ENCODE measurements at places on chromosomes 13 and 19.

DNA sequence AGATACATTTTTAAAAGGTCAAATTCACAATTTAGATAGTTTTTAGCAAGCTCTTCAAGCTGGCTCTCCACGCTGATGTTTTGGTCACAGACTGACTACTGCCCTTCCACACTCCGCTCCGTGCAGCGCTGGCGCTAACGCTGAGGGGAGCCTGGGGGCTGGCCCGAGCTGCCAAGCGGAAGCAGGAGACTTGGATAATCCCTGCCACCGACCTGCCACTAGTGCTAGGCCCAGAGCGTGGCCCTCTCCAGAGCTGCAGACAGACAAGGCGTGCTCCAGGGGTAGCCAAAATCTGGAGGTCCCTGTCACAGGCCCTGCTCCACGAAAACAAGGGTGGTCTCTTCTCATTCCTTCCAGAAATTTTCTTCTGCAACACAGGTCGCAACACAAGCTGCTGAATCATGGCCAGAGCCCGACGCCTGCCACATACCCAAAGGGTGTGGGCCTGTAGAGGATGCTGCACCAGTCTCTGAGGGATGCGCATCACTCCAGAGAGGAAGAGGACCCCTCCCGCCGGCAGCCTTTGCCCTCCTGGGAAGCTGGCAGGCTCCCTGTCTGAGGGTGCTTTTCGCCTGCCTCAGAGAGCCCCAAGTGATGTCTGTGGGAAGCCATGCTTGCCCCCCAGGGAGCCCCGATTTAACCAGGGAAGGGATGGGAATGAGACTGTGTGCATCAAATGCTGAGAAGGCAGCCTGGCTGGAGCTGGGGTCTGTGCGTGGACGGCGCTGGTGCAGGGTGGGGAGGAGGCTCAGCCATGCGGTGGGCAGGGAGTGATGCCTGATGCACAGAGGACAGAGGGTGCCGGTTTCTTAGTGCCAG, 21.6 kb downstream of the CAPS start:
- H3K27me3 ChIP-seq, result no peaks in the 10 kb centered on the region
- peak overlapping the region; percentile 68 for H3K27ac ChIP-seq
- no peak for DNase-seq
- peaks cover 13% of the 10 kb centered on the region for H3K4me1 ChIP-seq
- H3K36me3 ChIP-seq, result peaks cover 66% of the 10 kb centered on the region

DNA sequence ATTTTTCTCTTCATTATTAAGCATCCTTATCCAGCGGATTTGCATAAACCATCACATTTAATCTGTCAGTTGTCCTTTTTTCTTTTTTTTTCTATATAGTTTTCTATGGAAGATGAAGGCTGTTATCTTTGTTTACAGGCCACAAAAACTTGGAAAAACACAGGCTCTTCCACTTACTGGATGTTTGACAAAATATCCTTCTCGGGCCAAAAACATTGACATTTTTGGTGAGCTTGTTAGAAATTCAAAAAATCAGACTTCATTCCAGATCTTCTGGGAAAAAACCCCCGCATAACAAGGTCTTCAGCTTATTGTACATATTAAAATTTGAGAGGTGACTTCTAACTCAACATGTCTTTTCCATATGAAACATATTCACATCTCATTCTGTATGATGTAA, 13.8 kb downstream of the ZNF93 start:
- no peaks in the 10 kb centered on the region for H3K4me1 ChIP-seq
- no peak for DNase-seq
- peaks cover 17% of the 10 kb centered on the region for H3K36me3 ChIP-seq
- H3K27ac ChIP-seq, result no peak overlapping the region

DNA sequence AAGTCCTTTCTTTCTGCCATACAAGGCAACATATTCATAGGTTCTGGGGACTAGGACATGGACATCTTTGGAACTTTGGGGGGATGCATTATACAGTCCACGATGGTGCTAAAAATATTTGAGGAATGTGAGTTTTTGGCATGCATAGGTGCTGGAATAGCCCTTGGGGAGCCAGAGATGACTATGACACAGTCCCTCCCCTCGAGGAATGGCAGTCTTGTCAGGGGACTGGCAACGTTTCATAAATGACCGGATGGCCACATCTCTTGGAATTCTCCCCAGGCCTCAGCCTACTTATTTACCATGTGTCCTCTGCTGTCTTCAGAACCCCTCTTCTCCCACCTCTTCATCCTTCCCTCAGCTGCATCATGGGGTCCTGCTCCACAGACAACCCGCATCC, 13.6 kb downstream of the MEIOSIN start:
- no peaks in the 10 kb centered on the region for H3K27me3 ChIP-seq
- no peak overlapping the region for H3K27ac ChIP-seq
- DNase-seq, result no peak
- H3K4me3 ChIP-seq, result no peak overlapping the region
- H3K36me3 ChIP-seq, result no peaks in the 10 kb centered on the region

GRCh38 chr13:49356223-49356622, 87.6 kb downstream of the CAB39L start:
- no peak overlapping the region for H3K4me3 ChIP-seq
- peak overlapping the region; percentile 64 for H3K27ac ChIP-seq
- H3K4me1 ChIP-seq, result no peaks in the 10 kb centered on the region
- DNase-seq, result no peak
- peaks cover 10% of the 10 kb centered on the region for H3K36me3 ChIP-seq

DNA sequence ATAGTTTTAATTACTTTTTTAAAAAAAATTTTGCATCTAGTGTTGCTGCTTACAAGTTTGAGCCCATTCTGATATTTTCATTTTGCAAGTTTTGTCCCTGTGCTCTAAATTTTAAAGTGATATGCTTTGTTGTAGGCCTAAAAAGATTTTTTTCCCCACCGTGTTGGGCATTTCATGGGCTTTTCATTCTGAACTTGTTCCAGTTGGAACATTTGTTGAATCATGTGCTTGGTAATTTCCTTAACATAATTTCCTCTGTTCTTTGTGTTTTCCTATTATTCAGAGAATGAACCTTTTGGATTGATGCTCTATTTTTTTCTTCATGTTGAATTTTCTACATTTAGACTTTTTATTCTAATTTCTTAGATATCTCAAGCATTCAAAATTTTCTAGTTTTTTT, 206.4 kb upstream of the SPRY2 start:
- H3K4me1 ChIP-seq, result peaks cover 10% of the 10 kb centered on the region
- no peaks in the 10 kb centered on the region for H3K27me3 ChIP-seq
- no peak overlapping the region for H3K27ac ChIP-seq
- no peak overlapping the region for H3K4me3 ChIP-seq
- no peaks in the 10 kb centered on the region for H3K36me3 ChIP-seq

DNA sequence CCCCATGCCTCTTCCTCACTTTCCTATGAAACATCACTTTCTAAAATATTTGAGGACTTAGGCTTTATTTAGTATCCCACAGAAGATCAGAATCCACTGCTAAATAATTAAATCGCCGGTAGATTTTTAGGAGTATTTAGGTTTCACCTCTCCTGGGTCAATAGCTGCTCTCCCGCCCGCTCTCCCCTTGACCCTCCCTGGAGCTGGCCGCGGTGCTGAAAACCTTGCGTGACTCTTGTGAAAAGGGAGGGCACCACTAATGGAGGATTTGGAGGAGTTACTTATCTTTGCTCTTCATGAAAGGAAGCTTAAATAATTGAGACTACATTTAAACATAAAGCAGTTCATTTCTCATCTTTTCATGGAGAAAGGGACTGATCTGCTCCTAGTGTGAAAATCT, 14.1 kb downstream of the POU4F1 start:
- no peak overlapping the region for H3K4me3 ChIP-seq
- H3K27me3 ChIP-seq, result peaks cover 86% of the 10 kb centered on the region
- no peaks in the 10 kb centered on the region for H3K4me1 ChIP-seq
- no peak overlapping the region for H3K27ac ChIP-seq
- no peaks in the 10 kb centered on the region for H3K36me3 ChIP-seq

DNA sequence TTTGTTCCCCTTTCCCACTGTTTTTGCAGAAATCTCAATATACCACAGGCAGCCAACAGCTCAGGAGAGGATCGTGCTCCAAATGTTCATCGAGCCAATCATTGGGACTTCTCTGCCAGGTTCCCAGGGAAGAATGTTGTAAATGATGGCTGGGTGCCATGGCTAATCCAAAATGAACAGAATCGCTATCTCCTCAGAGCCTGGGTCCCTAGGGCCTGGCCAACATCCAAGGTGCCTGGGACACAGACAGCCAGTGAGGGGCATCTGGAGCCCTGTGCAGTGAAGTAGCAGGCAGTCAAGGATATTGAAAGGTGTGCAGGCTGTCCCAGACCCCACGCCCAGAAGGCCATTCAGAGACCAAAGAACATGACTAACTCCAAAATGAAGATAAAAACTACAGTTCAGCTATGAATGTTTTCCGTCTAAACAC, 37.8 kb downstream of the BRD4 start:
- peak overlapping the region; percentile 54 for H3K27ac ChIP-seq
- H3K4me1 ChIP-seq, result peaks cover 96% of the 10 kb centered on the region
- no peaks in the 10 kb centered on the region for H3K27me3 ChIP-seq
- no peak for DNase-seq
- no peaks in the 10 kb centered on the region for H3K36me3 ChIP-seq

GRCh38 chr13:20024702-20025101, 66.2 kb downstream of the ZMYM2 start:
- H3K4me3 ChIP-seq, result no peak overlapping the region
- peaks cover 16% of the 10 kb centered on the region for H3K36me3 ChIP-seq
- no peak overlapping the region for H3K27ac ChIP-seq
- H3K27me3 ChIP-seq, result no peaks in the 10 kb centered on the region
- DNase-seq, result no peak

GRCh38 chr19:54107876-54108490, 5.3 kb downstream of the NDUFA3 start:
- H3K27ac ChIP-seq, result no peak overlapping the region
- no peak overlapping the region for H3K4me3 ChIP-seq
- H3K36me3 ChIP-seq, result peaks cover 63% of the 10 kb centered on the region
- H3K27me3 ChIP-seq, result no peaks in the 10 kb centered on the region
- no peak for DNase-seq
- H3K4me1 ChIP-seq, result peaks cover 9% of the 10 kb centered on the region

GRCh38 chr19:3625996-3626472, 556 bp downstream of the CACTIN start:
- no peaks in the 10 kb centered on the region for H3K27me3 ChIP-seq
- H3K4me3 ChIP-seq, result peak overlapping the region; percentile 96
- DNase-seq, result no peak

GRCh38 chr19:7010722-7011593, 10.3 kb downstream of the MBD3L2B start:
- DNase-seq, result no peak
- no peak overlapping the region for H3K27ac ChIP-seq
- H3K4me3 ChIP-seq, result no peak overlapping the region
